Lower leg skin (tissue), 4 donors: ENCODE measurements at places on chromosomes 7 and 10. TPM values are rescaled to one million over a fixed set of nuclear protein-coding genes. Genes with fewer than 3 reads are reported as not detected.

TRPV5 gene
- total RNA-seq, result not detected

- no peak for DNase-seq
Measured at GRCh38 chr7:149130572-149131198, 4.6 kb upstream of the ZNF425 start.

- no peak for DNase-seq
Measured at GRCh38 chr7:106126170-106126938, 14.2 kb upstream of the SYPL1 start.

DNA sequence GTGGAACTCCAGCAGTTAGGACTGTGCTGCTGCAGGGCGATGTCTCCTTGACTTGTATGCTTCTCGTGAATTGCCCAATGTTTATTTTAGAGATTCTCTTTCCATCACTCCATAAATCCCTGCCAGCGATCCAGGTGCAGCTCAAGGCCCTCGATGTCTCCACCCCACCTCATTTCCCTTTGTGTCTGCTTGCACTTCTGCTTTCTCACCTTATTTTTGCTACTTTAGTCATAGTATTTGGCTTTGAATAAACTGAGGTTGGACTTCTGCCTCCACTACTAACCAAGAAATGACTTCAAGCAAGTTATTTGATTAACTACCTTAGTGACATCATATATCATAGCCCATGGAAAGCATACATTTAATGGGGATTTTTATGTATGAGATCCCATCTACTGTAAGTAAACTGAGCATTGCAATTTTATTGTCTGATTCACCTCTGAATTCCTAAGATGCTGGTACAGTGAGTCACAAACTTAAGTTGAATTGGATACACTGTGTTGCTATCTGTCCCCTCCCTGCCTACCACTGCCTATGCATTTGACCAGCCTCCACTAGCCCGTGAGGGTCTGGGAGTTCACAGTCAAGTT lies 255.8 kb downstream of the ABCA13 start:
- DNase-seq, result no peak

- no peak for DNase-seq
Measured at GRCh38 chr7:69434398-69434815, 163.9 kb upstream of the AUTS2 start.

TAS2R5 gene
- total RNA-seq, result 1.3 TPM

- no peak for DNase-seq
Measured at GRCh38 chr7:54712820-54713219, 46.2 kb downstream of the SEC61G start.

DNA sequence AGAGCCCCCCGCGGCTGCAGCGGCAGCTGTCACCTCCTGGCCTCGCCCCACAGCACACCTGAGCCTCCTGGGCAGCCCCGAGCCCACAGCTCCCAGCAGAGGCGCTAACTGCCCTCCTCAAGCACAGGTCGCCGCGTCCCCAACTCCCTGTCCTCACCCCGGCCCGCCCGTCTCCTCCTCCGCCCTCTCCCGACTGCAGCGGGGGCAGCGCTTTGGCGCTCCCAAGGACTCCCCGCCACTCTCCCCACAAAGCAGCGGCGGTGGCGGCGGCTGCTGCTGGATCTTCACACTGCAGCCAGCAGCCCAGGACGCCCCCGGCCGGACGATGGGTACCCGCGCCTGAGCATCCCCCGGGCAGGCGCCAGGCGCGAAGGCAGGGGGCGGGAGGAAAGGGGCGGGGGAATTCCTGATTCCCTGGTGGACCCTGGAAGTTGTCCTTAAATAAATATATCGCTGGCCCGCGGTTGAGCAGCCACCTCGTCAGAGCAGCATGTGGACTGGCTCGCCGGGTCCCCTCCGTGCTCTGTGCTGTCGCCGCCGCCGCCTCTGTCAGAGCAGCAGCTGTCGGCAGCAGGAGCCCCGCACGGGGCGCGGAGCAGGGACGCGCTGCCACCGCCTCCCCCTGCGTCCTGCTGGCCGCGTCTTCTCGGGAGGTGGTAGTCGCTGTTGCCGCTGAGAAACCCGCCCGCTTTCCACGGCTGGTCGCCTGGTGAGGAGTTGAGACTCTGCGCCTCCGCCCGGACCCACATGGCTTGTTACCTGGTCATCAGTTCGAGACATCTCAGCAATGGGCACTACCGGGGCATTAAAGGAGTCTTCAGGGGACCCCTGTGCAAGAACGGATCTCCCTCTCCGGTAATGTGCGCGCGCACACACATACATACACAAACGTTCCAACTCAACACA lies at the start of gene ZNF804B:
Gene ZNF804B, plus strand, starts transcription at position 471 of the 906 bp plus-strand sequence. Its CDS starts 277 bp downstream, at position 748.
- DNase-seq, result peak; percentile 74
